Bronchial epithelial cell (primary cell): ENCODE measurements at places on chromosomes 11 and 22. TPM values are rescaled to one million over a fixed set of nuclear protein-coding genes. Genes with fewer than 3 reads are reported as not detected.

The OR5B21 gene
- not detected in 2 replicates for total RNA-seq

The MMP3 gene
- total RNA-seq: 0.13 and 0.26 TPM in 2 replicates

DNA sequence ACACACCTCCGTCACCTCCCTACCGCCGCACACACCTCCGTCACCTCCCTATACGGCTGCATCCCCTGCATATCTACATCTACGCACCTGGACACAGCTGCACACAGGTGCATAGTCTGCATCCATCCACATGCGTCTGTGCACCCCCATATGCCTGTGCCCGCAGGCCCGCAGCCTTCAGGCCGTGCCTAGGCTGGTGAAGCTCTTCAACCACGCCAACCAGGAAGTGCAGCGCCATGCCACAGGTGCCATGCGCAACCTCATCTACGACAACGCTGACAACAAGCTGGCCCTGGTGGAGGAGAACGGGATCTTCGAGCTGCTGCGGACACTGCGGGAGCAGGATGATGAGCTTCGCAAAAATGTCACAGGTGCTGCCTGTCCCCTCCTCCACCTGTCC, 4.8 kb downstream of the PKP3 start:
- DNase-seq: no peak

DNA sequence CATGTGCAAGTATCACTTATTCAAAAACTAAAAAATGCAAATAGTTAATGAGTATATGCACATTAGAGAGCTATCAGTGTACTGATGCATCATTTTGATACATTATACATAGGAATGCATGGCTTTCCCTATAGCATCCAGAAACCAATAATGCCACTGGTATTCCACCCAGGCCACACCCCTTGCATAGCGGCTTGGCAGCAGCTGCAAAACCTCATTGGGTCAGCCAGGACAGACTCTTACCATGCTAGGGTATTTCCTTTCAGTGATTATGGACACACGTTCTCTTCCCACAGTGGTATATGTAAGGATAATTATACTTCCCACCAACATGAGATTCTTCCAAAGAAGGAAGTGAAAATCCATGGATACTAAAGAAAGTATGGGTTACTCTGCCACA, 145.9 kb upstream of the PITPNB start:
- no peak for DNase-seq

GRCh38 chr22:45305456-45306075, 4.2 kb upstream of the FAM118A start:
- no peak for DNase-seq

The CBLIF gene
- not detected in 2 replicates for total RNA-seq
